ENCODE measurements at places on chromosomes 13 and 19. TPM values are rescaled to one million over a fixed set of nuclear protein-coding genes. Genes with fewer than 3 reads are reported as not detected.

DNA sequence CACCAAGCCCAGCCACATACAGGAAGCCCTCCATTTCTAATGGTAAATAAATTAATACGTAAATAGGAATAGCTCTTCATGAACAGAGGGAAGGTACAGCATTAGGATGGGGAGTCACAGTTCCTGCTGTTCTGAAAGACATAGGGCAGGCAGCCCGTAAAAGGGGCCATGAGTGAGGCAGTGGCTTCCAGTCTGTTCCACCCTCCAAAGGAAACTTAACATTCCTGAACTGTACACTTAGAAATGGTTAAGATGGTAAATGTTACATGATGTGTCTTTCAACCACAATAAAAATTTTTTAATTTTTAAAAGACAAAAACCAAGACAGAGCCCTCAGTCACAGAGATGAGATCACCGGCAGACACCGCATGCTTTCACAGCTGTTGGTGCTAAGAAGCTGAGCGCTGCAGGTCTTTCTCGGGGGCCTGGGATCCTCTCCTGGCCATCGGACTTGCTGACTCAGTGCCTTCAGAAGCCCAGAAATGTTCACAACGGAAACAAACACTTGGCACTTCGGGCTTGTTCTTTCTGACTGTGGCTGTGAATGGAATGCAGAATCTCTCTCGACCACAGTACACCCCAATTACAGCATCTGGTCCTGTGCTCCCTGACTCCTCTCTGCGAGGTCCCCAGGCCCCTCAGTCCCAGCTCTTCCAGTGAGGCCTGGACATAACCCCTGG lies 36.4 kb downstream of the EPS15L1 start:
- no peak for DNase-seq

DNA sequence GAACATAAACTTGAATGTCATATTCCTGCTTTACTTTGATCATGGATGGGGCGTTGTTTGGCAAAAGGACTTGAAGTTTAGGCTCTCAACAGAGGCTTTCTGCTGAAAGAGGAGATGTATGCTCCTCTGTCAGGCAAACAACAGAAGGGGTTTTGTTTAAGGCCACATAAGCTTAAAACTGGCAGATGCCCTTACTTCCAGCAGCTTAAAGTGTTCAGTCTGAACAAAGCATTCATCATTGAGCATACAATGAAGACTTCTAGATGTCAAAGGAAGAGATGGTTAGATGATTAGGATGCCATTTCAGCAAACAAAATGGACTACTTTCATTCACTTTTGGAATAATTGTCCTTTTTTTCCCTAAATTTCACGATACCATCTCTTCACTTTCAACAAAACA lies 484.5 kb downstream of the SLITRK6 start:
- no peak for DNase-seq

DNA sequence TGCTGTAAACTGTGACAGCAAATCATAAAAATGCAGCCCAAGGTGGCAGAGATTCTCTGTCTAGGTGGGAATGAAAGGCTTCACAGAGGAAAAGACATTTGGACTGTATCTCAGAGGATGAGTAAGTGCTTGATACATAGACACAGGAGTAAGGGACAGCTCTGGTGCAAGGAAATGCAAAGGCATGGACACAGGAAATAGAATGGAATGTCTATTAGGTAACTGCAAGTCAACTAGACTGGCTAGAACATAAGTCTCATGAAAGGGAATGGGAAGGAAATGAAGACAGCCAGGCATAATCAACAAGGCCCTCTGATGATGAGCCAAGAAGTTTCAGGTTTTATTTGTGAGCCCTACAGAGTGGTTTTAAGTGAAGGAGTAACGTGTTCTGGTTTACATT lies 321.7 kb downstream of the SUCLA2 start:
- DNase-seq, result no peak

The PSG2 gene
- not detected for total RNA-seq

DNA sequence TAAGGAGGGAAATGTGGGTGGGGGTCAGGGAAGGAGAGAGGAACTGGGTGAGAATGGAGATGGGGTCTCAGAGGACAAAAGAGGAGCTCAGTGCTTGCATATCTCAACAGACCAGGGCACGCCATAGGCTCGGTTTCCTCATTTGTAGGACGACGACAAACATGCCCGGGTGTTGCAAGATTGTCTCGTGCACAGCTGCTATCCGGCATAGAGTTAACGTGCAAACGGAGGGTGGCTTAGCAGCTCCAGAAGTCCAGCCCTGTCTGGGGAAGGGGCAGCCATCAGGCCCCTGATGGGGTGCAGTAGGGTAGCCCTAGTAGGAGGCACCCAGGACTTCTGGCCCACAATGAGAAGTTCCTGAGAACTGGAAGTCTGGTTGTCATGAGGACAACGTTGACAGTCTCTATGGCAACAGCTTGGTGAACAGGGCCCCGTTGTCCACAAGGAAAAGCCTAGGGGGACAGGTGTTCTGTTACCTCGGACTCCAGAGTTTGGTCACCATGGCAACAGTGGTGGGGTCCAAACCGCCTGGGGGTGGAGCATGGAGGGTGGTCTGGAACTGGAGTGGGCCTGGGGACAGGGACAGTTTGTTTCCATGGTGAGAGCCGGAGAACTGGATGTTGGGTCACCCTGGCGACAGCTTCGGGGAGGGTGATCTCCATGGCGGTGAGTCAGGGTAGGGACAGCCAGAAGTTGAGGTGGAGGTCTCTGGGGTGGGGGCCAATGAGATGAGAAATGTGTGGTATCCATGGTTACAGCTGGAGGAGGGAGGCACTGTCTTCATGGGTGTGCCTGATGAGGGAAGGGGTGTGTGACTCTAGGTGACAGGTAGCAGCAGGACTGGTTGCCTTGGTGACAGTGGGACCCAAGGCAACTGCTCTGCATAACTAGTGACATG lies 16.8 kb downstream of the TM6SF2 start:
- no peak for DNase-seq

- DNase-seq, result no peak
Measured at GRCh38 chr13:31461923-31462322, 262.1 kb downstream of the B3GLCT start.

DNA sequence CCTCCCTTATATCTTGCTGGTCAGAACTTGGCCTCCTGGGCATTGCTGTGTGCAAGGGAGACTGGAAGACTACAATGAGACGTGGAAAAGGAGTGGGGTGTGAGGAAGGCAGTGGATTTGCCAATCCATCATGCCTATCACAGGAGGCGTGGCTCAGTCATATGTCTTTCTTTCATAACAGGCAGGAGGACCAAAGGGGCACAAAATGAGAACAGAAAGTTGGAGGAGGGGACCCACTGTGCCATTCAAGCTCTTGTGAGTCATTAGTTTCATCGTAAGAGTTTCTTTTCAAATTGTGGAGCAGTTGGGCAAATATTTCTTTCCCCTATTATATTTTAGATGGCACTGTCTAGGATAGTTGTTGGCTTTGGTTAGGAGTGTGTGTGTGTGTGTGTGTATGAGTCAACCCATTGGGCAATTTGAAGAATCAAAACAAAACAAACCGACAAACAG lies 471.5 kb downstream of the TSHZ3 start:
- DNase-seq, result no peak

DNA sequence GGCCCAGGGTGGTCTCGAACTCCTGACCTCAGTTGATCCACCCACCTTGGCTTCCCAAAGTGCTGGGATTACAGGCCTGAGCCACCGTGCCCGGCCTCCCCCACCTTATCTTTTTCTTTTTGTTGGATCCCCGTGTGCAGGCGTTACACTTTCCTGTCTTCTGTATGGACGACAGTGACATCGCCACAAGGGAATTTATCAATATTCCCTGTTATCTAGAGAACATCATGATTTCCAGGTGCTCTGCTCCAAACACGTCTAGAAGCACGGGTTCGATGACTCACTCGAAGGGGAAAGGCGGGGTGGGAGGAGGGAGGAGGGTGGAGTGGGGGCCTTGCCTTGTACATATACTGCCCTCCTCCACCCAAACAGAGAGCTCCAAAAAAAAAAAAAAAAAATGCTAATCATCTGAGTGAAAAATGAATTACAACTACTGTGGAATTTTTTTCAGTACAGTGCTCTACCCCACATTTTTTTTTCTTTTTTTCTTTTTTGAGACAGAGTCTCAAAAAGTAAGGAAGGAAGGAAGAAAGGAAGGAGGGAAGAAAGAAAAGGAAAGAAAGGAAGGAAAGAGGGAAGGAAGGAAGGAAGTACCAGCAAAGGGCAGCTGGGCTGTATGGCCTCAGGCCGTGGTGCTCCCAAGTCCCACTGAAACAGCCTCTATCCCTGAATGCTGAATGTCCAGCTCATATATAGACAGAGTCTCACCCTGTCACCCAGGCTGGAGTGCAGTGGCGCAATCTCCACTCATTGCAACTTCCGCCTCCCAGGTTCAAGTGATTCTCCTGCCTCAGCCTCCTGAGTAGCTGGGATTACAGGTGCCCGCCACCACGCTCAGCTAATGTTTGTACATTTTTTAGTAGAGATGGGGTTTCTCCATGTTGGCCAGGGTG lies 36.8 kb downstream of the INSR start:
- DNase-seq, result no peak

- no peak for DNase-seq
Measured at GRCh38 chr19:54456423-54457373, 6.9 kb downstream of the LENG9 start.

GRCh38 chr19:35559781-35560180 lies 3.7 kb downstream of the ATP4A start:
- DNase-seq, result no peak

DNA sequence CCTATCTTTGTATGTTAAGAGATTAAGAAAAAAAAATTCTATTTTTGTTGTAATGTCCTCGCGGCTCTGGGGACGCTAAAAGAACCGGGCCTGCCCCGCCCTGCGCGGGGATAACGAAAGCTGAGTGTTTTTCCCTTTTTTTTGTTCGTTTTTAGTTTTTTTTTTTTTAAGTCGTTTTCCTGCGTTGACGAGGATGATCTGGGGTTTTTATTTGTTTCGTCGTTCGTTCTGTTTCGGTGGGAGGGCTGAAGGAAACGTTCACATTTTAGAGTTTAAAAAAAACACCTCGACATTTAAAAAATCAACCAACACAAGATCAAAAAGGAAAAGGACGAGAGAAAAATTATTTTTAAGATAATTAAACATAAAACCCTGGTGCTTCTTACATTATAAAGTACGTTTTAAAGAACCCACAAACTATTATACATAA lies 5.6 kb downstream of the LYL1 start:
- DNase-seq, result no peak

- no peak for DNase-seq
Measured at GRCh38 chr19:12984683-12985048, 10.6 kb upstream of the NFIX start.

GRCh38 chr13:110306960-110307766 lies at the start of the genes COL4A1 and COL4A2:
Gene COL4A1, minus strand, starts transcription at chr13:110307157. Its CDS starts 130 bp downstream, at chr13:110307027.
Gene COL4A2, plus strand, starts transcription at chr13:110307284. Its CDS starts 620 bp downstream, at chr13:110307904.
- peak; percentile 83 for DNase-seq

- no peak for DNase-seq
Measured at GRCh38 chr13:111967572-111968201, 99.3 kb upstream of the SOX1 start.

The PRKCSH gene
- 403 TPM for total RNA-seq

GRCh38 chr19:52889931-52890330 lies 7.5 kb downstream of the ZNF320 start:
- DNase-seq, result no peak

The ZNF418 gene
- total RNA-seq, result 24.6 TPM

The PCDH8 gene
- total RNA-seq, result 8.1 TPM

The SYT5 gene
- 9.1 TPM for total RNA-seq

The TJP3 gene
- total RNA-seq, result 20.0 TPM

The ZNF431 gene
- 40.6 TPM for total RNA-seq

DNA sequence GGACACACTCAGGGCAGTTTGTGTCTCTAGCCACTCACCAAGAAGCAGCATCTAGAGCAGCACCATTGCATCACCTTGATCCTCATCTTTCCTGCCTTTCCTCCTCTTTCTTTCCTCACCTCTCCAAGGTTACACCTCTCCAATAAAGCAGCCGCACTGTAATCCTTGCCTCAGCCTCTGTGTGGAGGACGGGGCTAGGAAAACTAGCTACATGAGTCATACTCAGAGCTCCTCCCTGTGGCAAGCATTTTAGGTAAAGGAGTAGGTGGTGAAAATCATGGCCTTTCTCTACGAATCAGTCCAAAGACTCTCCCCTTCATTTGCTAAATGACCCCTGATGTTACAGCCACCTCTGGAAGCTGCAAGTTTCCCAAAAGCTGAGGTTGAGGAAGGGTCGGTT lies 108.9 kb downstream of the DNAJC15 start:
- no peak for DNase-seq

GRCh38 chr19:1360818-1361461 lies 22.8 kb upstream of the NDUFS7 start:
- no peak for DNase-seq

GRCh38 chr19:42166316-42166715 lies 34.1 kb upstream of the POU2F2 start:
- DNase-seq, result no peak
